ENCODE measurements at places on chromosomes 1 and 21. TPM values are rescaled to one million over a fixed set of nuclear protein-coding genes. Genes with fewer than 3 reads are reported as not detected.

Gene SPATA45
- not detected for total RNA-seq

- ATAC-seq, result peak; percentile 52
Observed at GRCh38 chr1:235908742-235909520, 42.2 kb upstream of the LYST start.

Gene AQP10
- total RNA-seq, result 0.12 TPM

DNA sequence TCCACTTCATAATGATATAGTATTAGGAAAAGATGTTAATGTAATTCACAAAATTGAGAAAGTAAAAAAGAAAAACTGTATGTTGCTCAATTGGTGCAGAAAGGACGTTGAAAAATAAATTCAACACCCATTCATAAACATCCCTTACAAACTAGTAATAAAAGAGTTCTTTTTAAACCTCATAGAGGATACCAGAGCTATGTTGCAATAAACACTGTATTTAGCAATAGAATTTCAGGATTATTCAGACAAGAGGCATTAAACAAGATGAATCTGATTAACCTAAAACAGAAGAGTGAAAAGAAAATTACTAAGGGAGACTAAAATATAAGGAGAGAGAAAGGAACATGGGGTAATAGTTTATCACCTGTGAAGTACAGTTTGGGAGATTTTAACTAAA is 154.8 kb downstream of the NTPCR start:
- no peak for ATAC-seq

DNA sequence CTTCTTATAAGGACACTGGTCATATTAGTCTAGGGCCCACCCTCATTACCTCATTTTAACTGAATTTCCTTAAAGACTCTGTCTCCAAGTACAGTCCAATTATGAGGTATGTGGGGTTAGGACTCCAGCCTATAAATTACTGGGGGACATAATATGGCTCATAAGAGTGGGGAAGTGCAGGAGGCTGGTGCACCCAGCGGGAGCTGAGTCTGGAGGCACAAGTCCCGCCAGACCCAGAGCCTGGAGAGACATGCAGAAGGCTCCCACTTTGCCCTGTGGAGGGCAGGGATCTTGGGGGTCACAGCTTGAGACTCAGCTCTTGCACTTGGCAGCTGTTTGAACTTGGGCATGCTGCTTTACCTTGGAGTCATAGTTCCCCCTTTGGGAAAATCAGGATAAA is 250.4 kb downstream of the RHOU start:
- no peak for ATAC-seq

- ATAC-seq, result no peak
Observed at GRCh38 chr1:243233908-243234307, 21.2 kb downstream of the CEP170 start.

- no peak for ATAC-seq
Observed at GRCh38 chr1:37763791-37764413, 1.0 kb downstream of the EPHA10 start.

Gene CA6
- not detected for total RNA-seq

- ATAC-seq, result no peak
Observed at GRCh38 chr1:188444526-188444925, 1615.8 kb downstream of the PLA2G4A start.

DNA sequence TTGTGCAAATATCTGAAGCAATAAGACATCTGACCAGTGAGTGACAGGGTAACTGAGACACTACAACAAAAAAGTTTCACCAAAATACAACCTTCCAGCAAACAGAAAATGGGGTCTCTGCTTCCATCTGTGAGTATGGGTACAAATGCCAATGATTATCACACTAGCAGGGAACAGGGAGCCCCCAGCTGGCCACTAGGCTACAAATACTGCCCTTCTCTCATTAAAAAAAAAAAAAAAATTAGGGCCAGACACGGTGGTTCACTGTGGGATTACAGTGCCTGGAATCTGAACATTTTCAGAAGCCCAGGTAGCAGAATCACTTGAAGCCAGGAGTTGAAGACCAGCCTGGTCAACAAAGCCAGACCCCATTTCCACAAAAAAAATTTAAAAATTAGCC is 48.4 kb upstream of the EDARADD start:
- ATAC-seq, result no peak

- no peak for ATAC-seq
Observed at GRCh38 chr1:230143534-230143933, 76.5 kb downstream of the GALNT2 start.

DNA sequence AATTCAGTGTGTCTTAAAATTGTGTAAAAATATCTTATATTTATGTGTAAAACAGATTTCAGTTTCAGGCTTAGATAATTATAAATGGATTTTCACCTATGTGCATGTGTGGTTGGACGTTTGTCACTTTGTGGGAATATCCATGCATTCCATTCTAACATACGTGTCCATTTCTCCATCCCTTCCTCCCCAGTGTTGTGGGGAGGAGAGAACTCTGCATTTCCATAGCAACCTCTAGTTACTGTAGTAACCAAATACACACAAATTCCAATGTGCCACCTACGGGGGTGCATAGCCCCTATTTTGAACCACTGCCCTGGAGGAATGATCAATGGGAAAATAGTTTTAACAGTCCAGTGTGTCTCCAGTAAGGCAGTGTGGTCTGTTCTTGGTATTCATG is 79.0 kb downstream of the RASAL2 start:
- no peak for ATAC-seq

DNA sequence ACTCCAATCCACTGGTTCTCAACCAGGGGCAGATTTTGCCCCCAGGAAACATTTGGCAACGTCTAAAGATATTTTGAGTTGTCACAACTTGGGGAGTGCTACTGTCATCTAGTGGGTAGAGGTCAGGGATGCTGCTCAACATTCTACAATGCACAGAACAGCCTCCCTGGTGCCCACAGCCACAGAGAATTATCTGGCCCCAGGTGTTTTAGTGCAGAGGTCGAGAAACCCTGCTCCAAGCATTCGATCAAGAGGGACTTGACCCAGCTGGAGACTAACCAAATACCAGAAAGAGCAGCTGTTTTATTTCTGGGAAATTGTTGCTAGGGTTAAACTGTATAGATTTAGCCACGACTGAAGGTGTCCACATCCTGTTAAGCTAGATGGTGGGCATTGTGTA is 19.2 kb downstream of the CD247 start:
- ATAC-seq, result no peak

Gene SPATA46
- total RNA-seq, result not detected

- no peak for ATAC-seq
Observed at GRCh38 chr1:182600745-182601415, 3.3 kb downstream of the RGS16 start.

DNA sequence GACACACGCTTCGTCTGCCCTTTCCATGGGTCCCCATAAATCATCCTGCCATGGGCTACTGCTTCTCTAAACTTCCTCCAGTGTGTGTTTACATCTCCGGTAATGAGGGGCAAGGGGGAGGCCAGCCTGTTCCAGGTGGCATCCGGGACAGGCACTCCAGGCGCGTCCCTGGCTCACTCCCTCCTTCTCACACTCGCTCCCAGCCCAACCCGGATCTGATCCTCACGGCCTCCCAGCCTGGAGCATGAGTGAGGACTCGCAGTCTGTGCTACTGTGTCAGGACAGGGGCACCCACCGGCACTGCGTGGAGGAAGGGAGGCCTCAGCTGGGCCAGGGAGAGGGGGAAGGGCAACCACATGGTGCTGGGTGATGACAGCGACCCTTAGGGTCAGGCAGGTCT is 225.4 kb downstream of the TRABD2B start:
- peak; percentile 18 for ATAC-seq

Gene HES4
- 33.6 TPM for total RNA-seq

DNA sequence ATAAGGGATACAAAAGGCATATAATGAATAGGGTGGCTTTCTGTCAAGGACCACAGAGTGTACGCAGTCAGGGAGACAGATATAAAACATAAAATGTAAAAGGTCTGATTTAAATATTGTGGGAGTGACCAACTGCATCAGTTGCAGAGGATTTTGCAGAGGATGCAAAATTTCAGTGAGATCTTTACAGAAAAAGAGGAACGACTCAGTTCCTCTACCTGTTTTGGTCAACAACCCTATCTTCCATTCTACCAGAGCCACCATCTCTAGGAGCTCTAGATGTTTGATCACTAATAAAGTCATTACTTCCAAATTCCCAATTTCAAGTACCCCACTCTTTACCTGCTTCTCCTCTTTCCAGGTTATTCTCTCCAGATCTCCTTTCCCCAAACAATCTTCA is 16.5 kb downstream of the SOD1 start:
- ATAC-seq, result no peak

DNA sequence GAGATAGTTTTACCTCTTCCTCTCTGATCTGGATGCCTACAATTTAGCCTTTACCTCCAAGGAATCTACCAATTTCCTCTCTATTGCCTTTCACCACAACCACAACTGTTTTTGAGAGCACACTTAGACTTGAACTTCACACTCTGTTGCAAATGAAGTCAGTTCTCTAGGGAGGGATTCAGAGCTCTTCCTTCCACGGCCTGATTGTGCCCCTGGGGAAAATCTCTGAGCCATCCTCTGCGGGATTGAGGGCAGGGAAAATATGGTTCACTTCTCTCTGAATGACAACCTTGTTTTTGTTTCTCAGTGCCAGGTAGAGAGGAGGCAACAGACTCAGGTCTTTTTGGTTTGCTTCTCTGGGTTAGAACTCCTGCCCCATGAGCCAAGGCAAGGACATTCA is 35.4 kb upstream of the BCL10 start:
- ATAC-seq, result no peak

Gene LCE1D
- total RNA-seq, result not detected

Gene TNNI3K
- total RNA-seq, result 3.6 TPM

GRCh38 chr1:42392255-42392654 is 11.7 kb downstream of the RIMKLA start:
- no peak for ATAC-seq

DNA sequence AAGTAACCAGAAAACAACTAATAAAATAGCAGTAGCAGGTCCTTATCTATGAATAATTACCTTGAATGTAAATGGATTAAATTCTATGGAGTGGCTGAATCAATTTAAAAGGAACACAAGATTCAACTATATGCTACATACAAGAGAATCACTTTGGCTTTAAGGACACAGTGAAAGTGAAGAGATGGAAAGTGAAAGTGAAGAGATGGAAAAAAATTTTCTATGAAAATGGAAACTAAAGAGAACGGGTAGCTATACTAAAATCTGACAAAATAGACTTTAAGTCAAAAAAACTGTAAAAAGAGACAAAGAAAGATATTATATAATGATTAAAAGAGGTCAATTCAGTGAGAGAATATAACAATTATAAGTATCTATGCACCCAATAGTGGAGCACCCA is 54.7 kb downstream of the C1orf185 start:
- no peak for ATAC-seq

- no peak for ATAC-seq
Observed at GRCh38 chr1:150386592-150386991, 22.6 kb downstream of the RPRD2 start.

- ATAC-seq, result no peak
Observed at GRCh38 chr1:171576144-171576543, 45.9 kb upstream of the MYOCOS start.

Gene FHAD1
- not detected for total RNA-seq

DNA sequence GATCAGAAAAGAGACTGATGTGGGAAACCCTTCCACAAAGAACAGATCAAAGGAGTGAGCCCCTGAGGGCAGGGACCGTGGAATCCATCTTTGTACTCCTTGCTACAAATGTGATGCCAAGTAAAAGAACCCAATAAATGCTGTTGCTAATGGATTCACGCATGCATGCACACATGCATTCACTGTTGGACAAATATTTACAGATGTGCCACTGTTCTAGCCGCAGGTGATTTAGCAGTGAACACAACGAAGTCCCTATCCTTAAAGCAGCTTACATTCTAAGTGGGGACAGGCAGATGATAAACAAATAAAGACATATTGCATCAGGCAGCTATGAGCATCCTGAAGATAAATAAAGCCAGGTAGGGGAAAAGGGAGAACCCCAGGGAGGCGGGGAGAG is 67.8 kb downstream of the ITPKB start:
- no peak for ATAC-seq

- ATAC-seq, result no peak
Observed at GRCh38 chr1:41358131-41359021, 2.9 kb upstream of the FOXO6 start.

Gene MTARC1
- total RNA-seq, result 3.7 TPM

DNA sequence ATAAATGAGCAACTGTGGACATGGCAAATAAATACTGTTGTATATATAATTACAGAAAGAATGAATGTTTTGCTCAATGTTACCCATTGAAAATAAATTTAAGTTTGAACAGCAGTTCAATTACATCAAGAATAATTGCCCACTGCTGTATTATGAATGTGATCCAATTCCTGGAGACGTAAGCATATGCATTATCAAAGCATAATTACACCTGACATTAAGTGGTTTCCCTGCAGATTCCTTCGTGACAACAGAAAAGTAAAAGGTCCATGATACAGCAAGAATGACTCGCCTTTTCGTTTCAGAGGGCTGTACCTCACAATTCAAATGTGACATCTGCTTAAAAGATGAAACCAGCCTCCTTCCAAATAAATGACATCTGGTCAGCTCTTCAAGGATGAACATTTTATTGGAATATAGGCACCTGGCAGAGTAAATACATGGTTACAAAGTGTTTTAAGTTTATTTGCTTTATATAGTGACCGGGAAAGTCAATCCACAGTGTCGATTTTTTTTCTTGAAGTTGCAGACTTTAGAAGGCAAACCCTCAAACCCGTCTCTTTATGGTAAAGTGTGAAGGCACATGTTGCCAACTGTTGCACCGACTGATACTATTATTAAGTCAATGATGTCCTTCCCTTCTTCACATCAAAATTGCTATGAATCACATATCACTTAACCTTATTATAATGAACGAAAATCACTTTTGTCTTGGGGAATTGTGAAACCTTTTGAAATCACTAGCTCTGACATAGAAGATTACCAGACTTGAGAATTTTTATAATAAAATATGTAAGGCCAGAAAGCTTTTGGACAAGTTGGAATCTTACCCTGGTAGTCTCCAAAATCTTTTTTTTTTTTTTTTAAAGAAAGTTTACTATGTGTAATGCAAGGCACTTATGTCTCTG is 36.2 kb upstream of the EDEM3 start:
- no peak for ATAC-seq

DNA sequence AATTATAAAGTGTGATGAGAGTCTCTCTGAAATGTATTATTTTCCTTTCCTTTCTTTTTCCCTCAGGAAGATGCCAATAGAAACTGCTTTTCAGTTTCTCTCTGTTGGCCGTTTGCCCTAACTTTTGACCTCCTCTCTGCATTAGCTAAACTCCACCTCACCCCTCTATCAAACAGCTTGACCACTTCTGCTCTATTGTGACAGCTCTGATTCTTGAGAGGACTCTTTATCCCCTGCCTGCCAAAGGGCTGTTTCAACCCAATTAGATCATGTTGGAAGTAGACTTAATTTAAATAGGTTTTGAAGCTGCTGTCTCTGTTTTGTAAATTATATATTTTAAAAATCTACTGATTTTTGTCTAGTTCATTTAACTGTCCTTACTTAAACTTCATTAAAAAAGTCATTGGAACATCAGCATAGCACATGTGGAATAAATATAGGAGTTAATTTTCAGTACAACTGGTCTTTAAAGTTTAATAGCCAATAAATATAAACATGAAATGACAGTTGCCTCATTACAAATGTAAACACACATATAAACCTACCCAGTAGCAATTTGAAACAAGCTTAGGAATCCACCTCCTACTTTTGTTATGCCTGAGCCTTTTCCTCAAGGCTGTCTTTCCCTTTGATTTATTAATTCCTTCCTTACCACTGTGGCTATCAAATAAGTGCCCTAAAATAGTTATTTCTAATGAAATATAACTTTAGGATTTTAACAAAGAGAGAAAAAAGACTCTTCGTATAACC is 152.0 kb downstream of the CHRM3 start:
- ATAC-seq, result no peak

Gene PCSK9
- 0.13 TPM for total RNA-seq

Gene FAM72C
- total RNA-seq, result 0.47 TPM

- ATAC-seq, result no peak
Observed at GRCh38 chr1:240031009-240031408, 60.7 kb upstream of the FMN2 start.

Gene CELA2A
- not detected for total RNA-seq

Gene DNTTIP2
- total RNA-seq, result 42.2 TPM
